CD4-positive, alpha-beta memory T cell (primary cell): ENCODE measurements at places on chromosomes 6 and 20. TPM values are rescaled to one million over a fixed set of nuclear protein-coding genes. Genes with fewer than 3 reads are reported as not detected.

The TRIM31 gene
- polyA plus RNA-seq: 0.11 TPM

The PROKR2 gene
- not detected for polyA plus RNA-seq

The PI3 gene
- not detected for polyA plus RNA-seq

The PDE10A gene
- not detected for polyA plus RNA-seq

The TREML2 gene
- polyA plus RNA-seq: 1.6 TPM

The CUTA gene
- 407 TPM for polyA plus RNA-seq

The DLL1 gene
- not detected for polyA plus RNA-seq

The STX11 gene
- 11.0 TPM for polyA plus RNA-seq

The NT5E gene
- 15.8 TPM for polyA plus RNA-seq
